ENCODE measurements at places on chromosomes 16 and 17.

- DNase-seq, result no peak
These were observed 5.0 kb downstream of the ECI1 start for GRCh38 chr16:2246301-2246885.

DNA sequence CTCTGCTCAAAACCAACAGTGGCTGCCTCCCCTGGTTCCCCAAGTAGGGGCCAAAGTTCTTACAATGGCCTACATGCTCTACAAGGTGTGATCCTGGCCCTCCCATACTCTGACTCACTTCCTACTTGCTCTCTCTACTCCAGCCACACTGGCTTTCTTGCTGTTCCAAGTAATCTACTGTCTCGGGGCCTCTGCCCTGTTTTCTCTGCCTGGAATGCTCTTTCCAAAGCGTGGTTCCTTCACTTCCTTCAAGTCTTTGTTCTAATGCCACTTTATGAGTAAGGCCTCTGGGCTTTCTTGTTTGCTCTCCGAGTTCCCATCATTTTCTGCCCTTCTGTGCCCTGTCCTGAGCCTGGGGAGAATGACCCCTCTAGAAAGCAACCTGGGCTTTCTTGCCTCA lies 4.1 kb upstream of the CDH3 start:
- DNase-seq, result no peak

DNA sequence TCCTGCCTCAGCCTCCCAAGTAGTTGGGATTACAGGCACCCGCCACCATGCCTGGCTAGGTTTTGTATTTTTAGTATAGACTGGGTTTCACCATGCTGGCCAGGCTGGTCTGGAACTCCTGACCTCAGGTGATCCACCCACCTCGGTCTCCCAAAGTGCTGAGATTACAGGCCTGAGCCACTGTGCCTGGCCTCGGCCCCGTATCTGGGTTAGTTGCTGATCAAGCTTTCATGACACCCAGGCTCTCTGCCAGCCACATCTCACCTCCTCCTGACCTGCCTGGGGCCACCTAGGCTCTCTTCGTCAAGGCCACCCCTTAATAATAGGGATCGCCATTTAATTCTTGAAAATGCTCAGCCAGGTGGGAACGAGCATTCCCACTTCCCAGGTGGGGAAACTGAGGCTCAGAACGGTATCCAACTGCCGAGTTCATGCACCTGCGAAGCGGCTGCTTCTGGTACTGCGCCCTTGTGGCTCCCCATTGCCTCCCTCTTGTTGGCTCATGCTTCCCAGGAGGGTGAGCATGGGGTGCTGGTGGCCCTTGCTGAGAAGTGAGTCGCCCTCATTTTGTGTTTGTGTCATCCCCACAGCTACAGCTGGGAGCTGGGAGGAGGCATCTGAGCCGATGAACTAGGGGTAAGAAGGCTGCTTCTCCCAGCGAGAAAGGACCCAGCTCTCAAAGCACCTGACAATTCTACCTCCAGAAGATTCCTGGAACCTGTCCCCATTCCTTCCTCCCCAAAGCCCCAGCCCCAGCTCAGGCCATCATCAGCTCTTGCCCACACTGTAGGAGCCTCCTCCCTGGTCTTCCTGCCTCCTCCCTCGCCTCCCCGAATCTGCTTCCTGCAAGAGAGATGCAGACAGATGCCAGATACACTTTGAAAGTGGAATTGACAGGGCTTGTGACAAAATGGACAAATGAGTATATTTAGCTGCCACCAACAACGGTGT lies 17.3 kb upstream of the SNN start:
- DNase-seq, result no peak

- no peak for DNase-seq
These were observed 7.3 kb upstream of the CUEDC1 start for GRCh38 chr17:57962279-57963148.

DNA sequence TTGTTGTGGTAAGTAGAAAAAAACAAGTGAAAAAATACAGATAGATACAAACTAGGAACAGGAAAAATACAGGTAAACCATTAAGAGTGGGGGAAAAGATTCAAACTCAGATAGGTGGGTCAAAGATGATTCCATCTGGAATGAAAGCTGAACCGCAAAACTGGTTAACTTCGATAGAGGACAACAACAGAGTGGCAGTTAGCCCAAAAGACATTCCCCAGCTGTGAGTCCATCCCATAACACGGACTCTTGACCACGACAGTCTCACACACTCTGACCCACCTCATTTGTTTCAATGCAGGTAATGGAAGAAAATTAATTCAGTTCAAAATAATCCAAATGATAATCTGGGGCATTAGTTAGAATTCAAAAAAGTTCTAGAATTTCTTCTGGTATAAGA lies 13.5 kb downstream of the ELAC2 start:
- no peak for DNase-seq

DNA sequence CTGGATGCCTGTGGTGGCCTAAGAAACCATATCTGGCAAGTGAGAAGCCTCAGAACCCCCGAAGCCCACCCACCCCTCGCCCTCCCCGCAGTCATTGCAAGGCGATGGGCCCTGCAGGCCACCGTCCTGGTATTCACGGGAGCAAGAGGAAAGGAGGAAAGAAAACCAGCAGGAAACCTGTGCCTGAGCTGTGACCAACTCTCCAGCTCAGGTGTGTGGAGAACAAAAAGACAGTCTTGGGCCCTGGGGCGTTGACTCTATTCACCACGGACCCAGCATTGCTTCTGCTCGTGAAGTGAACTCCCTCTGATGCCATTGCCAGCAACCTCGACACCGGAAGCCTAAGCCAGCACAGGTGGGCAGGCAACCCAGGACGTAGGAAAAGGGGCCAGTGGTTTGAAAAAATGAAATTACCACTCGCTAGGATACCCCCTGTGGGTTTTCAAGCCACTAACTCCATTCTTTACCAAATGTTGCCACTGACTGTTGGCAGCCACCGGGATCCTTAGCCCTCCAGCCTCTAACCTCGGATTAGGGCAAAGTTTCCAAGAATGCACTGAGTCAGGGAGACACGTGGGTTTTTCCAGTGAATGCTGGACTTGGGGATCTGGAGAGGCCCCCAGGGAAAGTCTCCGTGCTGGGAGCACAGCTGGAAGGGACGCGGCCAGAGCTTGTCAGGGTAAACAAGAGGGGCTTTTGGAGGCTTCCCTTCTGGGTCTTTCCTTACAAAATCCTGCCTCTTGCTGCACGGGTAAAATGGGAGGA lies 25.1 kb downstream of the FA2H start:
- DNase-seq, result no peak

GRCh38 chr16:23518435-23518891 lies 8.2 kb upstream of the GGA2 start:
- DNase-seq, result no peak

DNA sequence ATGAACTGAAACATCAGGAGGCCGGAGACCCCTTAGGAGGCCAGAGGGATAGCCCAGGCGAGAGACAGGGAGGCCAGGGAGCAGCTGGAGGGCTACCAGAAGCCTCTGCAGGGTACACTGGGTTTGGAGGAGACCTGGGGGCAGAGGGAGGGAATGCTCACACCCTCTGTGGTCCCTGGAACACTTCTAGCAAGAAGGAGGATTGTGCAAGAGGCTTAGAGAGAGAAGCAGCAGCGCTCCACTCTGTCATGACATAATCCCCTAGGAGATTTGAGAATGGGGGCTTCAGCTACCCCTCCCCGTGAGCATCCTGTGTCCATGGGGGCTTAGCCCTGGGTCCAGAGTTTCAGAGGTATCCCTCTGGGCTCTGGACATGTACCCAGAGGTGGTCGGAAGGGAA lies 15.8 kb downstream of the GPR142 start:
- DNase-seq, result no peak

- no peak for DNase-seq
These were observed 29.6 kb upstream of the ZFPM1 start for GRCh38 chr16:88423448-88423850.

- DNase-seq, result peak; percentile 86
These were observed 1.4 kb downstream of the PHF23 start for GRCh38 chr17:7237761-7238419.

DNA sequence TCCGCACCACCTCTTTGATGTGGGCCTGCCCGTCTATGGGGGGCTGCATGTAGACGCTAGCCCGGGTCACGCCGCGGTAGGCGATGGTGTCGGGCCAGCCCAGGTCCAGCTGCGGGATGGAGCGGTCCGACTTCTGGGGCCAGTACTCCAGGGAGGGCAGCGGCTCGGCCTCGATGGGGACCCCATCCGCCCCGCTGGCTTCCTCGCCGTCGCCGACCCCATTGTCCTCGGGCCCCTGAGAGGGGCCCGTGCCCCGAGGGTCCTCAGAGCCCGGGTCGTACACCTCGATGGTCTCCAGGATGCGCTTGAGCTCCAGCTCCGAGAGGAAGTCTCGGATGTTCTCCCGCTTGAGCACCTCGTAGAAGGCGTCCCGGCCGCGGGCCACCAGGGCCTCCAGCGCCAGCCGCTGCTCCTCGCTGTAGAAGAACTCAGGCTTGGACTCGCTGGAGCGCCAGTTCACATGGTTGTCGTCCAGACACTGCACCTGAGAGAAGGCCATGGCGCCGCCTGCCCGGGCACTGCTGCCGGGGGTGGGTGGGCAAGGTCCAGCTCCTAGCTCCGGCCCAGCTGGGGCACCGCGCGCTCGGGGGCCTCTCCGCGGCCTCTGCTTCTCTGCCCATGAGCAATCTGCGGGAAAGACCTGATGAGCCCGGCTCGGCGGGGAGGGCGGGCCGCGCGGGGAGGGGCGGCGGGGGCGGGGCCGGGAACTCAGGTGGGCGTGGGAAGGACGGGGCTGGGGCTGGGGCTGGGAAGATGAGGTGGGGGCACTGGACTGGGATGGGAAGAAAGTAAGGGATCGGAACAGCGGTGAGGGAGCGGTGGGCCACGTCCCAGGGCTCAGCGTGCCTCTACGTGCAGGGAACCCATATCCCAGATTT lies 782 bp downstream of the FAM83G start:
- DNase-seq, result peak; percentile 50

- no peak for DNase-seq
These were observed 18.9 kb upstream of the MYH10 start for GRCh38 chr17:8649157-8650118.

DNA sequence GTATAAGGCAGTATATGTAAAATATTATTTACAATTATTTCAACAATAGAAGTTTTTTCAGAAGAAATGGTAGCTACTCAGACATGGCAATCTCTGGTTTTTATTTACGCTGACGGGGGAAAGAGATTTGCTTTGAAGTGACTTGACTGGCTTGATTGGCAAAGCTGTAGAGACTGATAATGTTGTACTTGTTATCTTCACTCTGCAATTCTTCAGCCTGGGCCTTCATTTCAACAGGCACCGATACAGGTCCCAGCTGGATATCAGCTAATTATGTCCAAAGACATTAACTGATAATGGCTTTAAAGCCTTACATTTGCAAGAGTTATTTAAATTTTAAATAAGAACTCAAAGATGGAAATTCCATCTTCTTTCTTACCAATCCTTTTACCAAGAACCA lies 151.4 kb upstream of the HS3ST3A1 start:
- DNase-seq, result no peak

DNA sequence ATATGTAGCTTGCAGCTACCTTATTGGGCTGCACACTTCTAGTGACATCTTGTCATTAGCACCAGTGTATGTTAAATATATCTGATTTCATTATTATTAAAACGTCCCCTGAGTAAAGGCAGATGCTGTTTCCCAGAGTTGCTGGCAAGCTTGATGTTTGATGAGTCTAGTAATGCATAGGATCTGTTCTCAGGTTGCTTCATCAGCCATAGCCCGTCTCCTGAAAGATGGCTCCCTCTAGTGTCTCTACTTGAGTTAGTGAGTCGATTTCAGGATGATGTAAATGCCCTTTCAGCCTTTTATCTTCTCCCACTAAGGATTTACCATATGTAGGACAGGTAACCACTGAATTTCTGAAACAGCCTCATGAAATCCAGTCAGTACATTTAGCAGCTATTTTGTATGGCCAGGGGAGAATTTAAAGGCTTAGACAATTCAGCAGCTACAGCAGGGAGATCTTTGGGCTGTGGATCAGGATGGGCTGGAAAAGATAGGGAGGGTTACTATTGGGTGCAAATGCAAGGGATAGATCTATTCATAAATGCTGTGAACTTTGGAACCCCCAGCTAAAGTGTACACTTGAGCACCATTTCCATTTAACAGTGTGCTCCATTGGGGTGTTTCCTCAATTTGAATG lies 376.3 kb downstream of the CNTNAP4 start:
- no peak for DNase-seq

- DNase-seq, result no peak
These were observed 145.5 kb upstream of the FOXF1 start for GRCh38 chr16:86364653-86365380.

DNA sequence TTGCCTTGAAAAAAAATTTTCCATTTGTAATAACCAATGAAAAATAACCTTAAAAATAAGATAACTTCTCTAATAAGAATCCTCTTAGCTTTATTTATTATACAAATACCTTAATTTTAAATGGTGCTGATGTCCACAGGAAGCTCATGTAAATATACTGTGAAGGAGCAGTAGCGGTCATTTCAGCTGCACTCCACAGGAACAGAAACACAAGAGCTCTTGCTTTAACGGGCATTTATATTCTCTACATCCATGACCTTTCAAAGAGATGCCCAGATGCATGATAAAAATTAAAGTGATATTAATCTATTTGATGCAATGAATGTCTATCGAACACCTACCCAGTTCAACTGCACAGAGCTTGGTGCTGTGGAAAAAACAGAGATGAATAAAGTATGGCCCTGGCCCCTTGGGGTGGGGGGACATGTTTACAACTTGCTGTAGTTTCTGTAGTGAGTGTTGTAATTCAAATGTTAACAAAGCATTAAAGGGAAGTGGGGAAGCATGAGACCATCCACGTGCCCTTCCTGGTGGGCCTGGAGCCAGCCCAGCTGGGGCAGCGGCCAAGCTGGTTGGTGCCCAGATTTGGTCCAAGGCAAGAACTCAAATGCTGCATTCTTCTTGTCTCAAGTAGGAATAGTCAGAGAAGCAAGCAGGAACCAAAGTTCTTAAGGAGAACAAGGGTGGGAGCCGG lies 47.9 kb downstream of the IQCK start:
- DNase-seq, result no peak

- DNase-seq, result no peak
These were observed 182.4 kb downstream of the TOX3 start for GRCh38 chr16:52364500-52364899.

- DNase-seq, result no peak
These were observed 41.5 kb upstream of the RPH3AL start for GRCh38 chr17:393806-394717.

- DNase-seq, result peak; percentile 76
These were observed 72.2 kb downstream of the ZNF778 start for GRCh38 chr16:89289428-89290395.

DNA sequence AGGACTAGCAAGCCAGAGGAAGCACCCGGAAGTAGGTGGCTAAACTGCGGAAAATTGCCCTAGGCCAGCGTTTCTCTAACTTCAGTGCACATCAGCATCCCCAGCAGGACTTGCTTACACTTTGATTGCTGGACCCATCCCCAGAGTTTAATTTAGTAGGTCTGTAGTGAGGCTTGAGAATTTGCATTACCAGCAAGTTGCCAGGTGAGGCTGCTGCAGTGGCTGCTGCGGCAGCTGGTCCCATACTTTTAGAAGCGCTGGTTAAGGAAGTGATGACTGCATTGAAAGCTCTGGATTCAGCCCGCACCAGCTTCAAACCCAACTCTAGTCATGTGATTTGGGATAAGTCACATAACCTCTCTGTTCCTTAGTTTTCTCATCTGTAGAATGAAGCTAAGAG lies 4.2 kb downstream of the EEF2K start:
- DNase-seq, result no peak

GRCh38 chr16:81860287-81861266 lies 81.5 kb downstream of the PLCG2 start:
- DNase-seq, result no peak

All from stimulated activated CD4-positive, alpha-beta T cell treated with anti-CD3 and anti-CD28 coated beads, Interleukin-4, amount 100 ng/mL, for 24 hours (primary cell).